Cerebellar nuclear complex (tissue), 1 donor: ENCODE measurements at places on chromosomes 12 and 14.

DNA sequence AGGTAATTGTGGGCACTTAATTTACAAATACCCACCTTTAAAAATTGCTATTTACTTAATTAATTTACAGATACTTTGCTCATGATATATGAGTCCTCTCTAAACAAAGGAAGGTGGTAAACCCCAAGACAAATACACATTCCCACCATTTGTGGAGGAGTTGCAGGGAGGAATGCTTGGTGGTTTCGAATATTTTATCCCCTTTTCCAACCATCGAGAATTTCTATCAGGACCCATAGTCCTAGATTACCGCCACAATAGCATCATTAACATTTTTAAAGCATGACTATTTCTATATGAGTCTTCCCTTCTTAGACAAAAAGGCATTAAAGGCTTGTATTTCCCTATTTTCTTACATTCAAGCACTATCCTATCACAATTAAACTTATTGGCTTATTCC, 34.2 kb upstream of the PLEKHA5 start:
- no peak for DNase-seq

GRCh38 chr14:91399868-91400640, 17.6 kb downstream of the CCDC88C start:
- no peak for DNase-seq

- DNase-seq = no peak
Observed at GRCh38 chr14:81485781-81486180, 47.9 kb downstream of the SEL1L start.

- DNase-seq = no peak
Observed at GRCh38 chr12:128994856-128995255, 141.6 kb downstream of the GLT1D1 start.

GRCh38 chr14:20834899-20835298, 32.3 kb upstream of the RNASE1 start:
- no peak for DNase-seq
